NCI-H460 (cell line): ENCODE measurements at places on chromosomes 6 and 20. TPM values are rescaled to one million over a fixed set of nuclear protein-coding genes. Genes with fewer than 3 reads are reported as not detected.

Gene FHL5
- not detected in 2 replicates for total RNA-seq

- no peak for DNase-seq
Observed at GRCh38 chr6:54598787-54599313, 247.7 kb upstream of the FAM83B start.

Gene C6orf15
- total RNA-seq = not detected in 2 replicates

DNA sequence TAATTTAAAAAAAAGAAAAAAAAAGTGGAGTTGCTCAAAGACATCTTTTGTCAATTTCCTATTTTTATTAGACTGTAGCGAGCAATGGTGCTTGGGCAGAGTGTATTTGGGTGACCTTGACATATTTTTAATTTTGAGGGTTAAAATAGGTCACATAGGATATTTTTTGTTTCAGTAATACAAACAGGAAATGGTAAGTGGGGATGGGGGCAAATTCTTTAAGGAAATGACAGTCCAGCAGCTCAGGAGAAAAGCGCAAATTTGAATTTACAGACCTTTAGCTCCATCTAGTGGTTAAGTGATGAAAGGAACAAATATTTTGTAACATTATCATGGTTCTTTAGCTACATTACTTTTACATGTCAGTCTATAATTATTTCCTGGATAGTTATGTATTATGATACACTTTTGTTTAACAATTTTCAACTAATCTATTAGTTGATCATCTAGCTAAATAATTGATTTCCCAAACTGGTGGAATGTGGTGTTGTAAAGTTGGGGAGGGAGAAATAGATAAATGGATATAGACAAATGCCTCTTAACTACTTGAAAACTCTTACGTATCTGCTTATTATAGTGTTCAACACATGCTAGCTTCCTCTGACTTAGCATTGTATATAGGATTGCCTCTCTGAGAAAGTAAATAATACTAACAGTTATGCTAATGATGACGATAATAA, 10.0 kb downstream of the CITED2 start:
- no peak for DNase-seq

- no peak for DNase-seq
Observed at GRCh38 chr6:134324141-134324540, 6.2 kb upstream of the SGK1 start.

GRCh38 chr6:82980086-82980485, 85.6 kb downstream of the UBE3D start:
- no peak for DNase-seq

- DNase-seq = no peak
Observed at GRCh38 chr20:32558526-32558925, 26.6 kb downstream of the NOL4L start.

- DNase-seq = no peak
Observed at GRCh38 chr20:64261138-64261537, 5.6 kb downstream of the PCMTD2 start.

Gene NKAIN4
- total RNA-seq = not detected in 2 replicates

DNA sequence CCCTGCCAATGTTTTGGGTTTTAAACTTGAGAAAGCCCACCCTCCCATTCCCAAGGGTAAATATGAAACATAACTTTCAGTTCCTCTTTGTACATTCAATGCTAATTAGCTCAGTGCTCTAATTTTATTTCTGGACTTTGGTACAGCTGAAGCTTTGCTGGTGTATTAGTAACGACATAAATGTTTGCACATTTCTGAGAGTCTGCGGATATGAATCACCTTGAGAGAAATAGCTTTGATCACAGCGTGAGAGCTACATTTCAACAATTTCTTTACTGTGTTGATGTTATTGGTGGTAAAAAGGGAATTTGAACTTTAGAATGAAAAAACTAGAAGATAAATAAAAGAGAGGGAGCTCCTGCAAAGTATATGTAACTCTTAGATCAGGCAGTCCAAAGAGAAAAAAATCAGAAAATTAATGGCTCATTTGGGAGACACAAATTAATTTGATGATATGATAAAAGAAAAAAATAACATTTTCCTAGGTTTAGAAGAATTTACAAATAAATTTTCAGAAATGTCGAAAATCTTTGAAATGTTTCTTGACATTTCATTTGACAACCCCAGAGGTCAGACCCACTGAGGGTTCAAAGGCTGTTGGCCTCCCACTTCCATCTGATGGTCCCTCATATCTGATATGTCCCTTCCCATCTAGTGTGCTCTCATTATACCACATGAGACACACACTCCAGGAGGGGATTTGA, 38.5 kb upstream of the CAP2 start:
- no peak for DNase-seq

GRCh38 chr20:53354314-53354713, 239.3 kb downstream of the ZNF217 start:
- DNase-seq = no peak
